ENCODE measurements at places on chromosomes 5 and 9. TPM values are rescaled to one million over a fixed set of nuclear protein-coding genes. Genes with fewer than 3 reads are reported as not detected.

RORB gene
- total RNA-seq, result 0.05 TPM

SARDH gene
- 0.60 TPM for total RNA-seq

SHISAL2B gene
- not detected for total RNA-seq

GRCh38 chr5:127707209-127707608 lies 4.0 kb downstream of the CCDC192 start:
- no peak overlapping the region for H3K4me3 ChIP-seq
- H3K27ac ChIP-seq, result no peak overlapping the region
- DNase-seq, result no peak
- H3K36me3 ChIP-seq, result no peaks in the 10 kb centered on the region

ABO gene
- 0.60 TPM for total RNA-seq

GRCh38 chr5:124665035-124665434 lies 81.4 kb downstream of the ZNF608 start:
- no peaks in the 10 kb centered on the region for H3K36me3 ChIP-seq
- no peak overlapping the region for H3K27ac ChIP-seq
- no peak overlapping the region for H3K4me3 ChIP-seq
- no peaks in the 10 kb centered on the region for H3K4me1 ChIP-seq

DNA sequence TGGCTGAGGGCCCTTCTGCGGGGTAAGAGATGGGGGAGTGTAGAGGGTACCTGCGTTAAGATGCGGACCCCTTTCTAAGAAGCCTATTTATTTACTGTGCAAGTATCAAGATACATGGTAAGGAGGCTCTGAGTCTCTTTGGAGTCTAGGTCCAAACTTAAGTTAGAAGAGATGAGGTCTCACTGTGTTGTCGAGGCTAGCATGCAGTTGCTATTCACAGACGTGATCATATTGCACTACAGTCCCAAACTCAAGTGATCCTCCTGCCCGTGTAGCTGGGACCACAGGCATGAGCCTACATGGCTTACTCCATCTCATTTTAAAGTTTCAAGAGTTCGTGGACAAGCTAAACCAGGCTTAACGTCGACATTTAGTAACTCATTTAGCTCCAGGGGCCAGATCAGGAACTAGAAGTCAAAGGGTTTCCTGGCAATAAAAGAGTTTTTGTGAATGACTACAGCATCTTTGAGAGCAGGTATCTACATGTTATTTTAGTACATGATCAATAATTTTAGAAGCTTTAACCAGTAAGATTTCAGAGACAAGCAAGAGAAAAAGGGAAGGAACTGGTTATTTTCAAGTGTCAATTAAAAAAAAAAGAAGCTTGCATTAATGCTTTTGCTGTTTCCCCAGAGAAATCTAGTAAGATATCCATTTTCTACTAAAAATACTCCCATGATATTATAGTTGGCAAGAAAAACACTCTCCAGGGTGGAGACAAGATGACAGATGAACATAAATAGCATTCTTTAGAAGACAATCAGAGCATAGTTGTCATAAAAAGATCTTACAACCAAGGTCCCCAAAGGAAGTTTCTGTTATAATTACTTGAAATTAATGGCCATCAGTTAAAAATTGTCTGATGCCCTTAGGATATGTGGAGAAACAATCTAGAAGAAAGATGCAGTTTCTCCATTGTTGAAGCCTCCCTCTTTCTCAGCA lies 141.3 kb downstream of the SCAMP1 start:
- no peaks in the 10 kb centered on the region for H3K36me3 ChIP-seq
- H3K27ac ChIP-seq, result no peak overlapping the region
- H3K27me3 ChIP-seq, result peaks cover 27% of the 10 kb centered on the region
- no peaks in the 10 kb centered on the region for H3K4me1 ChIP-seq
- no peak overlapping the region for H3K4me3 ChIP-seq

TRPM6 gene
- 0.05 TPM for total RNA-seq

DNA sequence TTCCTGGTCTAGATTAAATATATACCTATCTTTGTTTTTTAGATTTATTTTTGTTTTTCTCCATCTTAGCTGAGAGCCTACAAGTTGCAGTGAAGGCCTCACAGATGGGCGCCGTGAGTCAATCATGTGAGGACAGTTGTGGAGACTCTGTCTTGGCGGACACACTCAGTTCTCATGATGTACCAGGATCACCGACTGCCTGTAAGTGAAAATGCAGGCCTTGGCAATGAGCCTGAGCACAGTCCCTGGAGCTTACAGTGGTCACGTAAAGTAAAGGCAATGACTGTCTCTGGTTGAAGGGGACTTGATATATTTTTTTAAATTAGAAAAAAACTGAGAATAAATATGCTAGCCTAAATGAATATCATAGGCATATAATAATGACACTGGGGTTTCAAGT lies 271.9 kb downstream of the ARHGEF28 start:
- no peak for DNase-seq
- H3K27ac ChIP-seq, result no peak overlapping the region
- peaks cover 28% of the 10 kb centered on the region for H3K27me3 ChIP-seq

DNA sequence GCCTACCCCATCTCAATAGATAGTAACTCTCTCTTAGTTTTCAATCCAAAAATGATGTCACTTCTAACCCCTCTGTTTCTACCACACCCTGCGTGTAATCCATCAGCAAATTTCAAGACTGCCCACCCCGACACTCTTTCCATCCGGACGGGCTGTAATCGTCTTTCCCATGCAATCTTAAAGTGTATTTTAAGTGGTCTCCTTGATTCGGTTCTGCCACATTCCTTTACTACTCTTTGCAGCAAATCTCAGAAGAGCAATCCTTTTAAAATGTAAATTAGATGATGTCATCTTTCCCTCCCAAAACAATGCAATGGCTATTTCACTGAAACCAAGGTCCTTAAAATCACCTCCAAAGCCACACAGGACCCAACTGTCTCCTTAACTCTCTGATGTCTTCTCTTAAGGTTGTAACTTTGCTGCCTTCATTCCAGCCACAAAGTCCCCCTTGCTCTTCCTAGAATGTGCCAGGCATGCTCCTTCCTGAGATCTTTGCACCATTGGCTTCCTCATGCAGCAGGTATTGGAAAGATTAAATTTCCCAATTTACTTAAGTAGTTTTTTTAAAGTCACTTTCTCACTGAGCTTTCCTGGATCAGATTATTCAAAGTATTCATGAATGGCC lies 932.5 kb upstream of the WWC1 start:
- H3K4me1 ChIP-seq, result no peaks in the 10 kb centered on the region
- no peak overlapping the region for H3K4me3 ChIP-seq
- H3K27ac ChIP-seq, result no peak overlapping the region
- no peaks in the 10 kb centered on the region for H3K27me3 ChIP-seq
- no peak for DNase-seq
- H3K36me3 ChIP-seq, result no peaks in the 10 kb centered on the region

DNA sequence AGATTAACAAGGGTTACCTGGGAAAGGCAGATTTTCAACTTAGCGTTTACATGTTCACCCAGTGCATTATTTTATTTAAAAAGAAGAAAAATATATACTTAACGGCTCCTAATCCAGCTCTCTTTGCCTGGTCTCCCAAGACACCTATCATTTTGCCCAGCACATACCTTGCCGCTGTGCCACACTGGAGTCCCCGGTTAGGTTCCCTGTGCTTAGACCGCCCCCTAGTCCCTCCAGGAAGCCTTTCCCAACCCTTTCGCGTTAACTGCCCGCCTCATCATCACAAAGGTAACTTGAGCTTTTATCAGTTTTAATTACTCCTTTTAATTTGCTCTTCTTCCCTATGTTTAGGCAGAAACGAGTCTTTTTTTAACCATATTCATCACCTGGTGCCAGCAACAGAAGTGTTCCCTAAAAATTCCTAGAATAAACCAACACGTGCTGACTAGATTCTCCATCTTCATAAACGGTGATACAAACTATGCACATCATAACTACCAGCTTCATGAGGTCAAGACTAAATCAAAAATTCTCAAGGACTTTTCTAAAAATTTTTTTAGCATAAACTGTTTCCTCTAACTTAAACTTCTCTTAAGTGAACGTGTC lies 19.7 kb downstream of the DNAJA1 start:
- peaks cover 24% of the 10 kb centered on the region for H3K4me1 ChIP-seq
- no peaks in the 10 kb centered on the region for H3K27me3 ChIP-seq
- no peak for DNase-seq
- peak overlapping the region; percentile 34 for H3K27ac ChIP-seq

All from activated T-helper 1 cell treated with anti-CD3 and anti-CD28 coated beads, Interleukin-12 subunit alpha, Interleukin-12 subunit beta, Interleukin-2, Interleukin-4 antibody, amounts not matched to agents 30 ng/mL and 10 ng/mL and 1 ng/mL, durations not matched to agents 14 hours and 24 hours and 36 hours (primary cell).